ENCODE measurements at places on chromosomes 2 and 18. TPM values are rescaled to one million over a fixed set of nuclear protein-coding genes. Genes with fewer than 3 reads are reported as not detected.

GRCh38 chr18:13267431-13267873 is 48.9 kb downstream of the LDLRAD4 start:
- DNase-seq, result no peak

GRCh38 chr2:200354833-200355751 is 48.6 kb downstream of the SPATS2L start:
- no peak for DNase-seq

DNA sequence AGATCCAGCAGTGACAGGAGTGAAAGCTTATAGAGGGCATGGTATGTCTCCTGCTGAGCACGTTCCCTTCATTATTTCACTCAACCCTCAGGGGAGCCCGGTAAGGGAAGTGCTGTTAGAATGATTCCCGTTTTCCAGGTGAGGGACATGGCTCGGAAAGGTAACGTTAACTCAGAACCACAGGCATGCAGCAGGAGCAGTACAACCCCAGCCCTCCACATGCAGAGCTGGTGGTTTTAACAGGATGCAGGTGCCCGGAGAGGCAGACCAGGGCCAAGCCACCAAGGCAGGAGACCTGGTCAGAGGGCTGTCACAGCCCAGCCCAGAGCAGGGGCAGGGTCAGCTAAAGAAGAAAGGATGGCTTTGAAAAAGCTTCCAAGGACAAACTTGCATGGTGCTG is 268.5 kb downstream of the SH3BP4 start:
- DNase-seq, result no peak

GRCh38 chr18:28108814-28109213 is 68.1 kb downstream of the CDH2 start:
- no peak for DNase-seq

DNA sequence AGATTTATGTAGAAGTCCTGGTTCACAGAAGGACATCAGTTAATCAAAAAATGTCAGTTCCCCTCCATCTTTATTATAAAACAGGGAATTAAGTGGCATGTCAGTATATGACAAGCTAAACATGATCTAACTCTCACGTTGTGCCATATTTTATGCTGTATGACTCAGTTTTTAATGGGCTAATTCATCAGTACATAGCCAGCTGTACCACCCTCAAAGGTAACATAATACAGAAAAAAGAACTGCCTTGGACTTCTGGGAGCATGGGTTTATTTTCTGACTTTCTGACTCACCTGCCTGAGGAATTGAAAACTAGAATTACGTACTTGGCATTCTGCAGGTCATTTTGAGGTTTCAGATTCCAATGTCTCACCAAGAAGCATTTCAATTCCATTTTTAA is 135.7 kb downstream of the CMPK2 start:
- no peak for DNase-seq

The SERPINB10 gene
- not detected for total RNA-seq

DNA sequence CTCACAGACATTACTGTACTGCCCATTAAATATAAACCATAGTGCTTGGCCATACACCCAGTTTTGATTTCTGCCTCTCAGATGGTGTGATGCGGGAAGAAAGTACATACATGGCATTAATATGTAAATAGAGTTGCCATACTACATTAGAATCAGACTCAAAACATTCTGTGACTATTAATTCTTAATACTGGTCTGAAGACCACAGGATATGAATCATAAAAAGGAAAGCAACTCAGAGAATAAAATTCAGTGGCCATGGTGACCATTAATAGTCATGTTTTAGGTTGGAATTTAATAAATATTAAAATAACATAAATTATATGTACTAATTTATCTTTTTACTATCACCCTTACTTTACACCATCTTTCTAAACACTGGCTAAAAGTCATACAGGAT is 33.0 kb upstream of the WDR75 start:
- DNase-seq, result no peak

- no peak for DNase-seq
These were observed 64.5 kb downstream of the ROCK1 start for GRCh38 chr18:21047126-21047525.

The MAPRE2 gene
- total RNA-seq, result 29.9 TPM

The EMILIN1 gene
- total RNA-seq, result 276 TPM

DNA sequence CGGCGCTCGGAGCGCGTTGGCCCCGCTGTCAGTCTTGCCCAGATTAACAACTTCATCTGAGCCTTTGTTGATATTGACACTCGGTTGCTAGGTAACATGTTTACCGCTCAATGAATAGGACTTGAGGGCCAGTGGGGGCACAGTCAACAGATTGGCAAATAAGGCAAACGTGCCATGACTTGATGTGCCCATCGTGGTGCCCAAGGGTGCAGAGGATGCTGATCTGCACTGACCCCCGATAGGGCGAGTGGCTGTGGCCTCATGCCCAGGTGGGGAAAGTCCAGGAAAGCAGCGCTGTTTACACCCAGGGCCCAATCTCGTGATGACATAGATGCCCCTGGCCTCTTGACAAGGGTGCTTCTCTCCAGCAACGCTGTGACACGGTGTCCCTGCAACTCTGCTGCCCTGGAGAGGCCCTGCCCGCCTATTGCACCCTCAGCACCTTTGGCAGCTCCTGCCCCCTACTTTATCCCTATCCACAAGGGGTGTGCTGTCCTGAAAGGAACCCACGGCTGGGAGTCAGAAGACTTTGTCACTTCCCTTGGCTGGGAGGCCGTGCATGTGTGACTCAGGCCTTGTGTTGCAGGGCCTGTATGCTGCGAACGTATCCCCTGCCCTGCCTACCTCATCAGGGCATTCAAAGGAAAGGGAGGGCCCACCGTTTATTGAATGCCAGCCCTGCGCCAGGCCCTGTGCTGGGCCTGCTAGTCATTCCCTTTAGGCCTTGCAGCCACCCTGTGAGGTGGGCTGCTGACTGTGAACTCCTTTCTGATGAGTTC is 158.0 kb downstream of the INHBB start:
- DNase-seq, result no peak

DNA sequence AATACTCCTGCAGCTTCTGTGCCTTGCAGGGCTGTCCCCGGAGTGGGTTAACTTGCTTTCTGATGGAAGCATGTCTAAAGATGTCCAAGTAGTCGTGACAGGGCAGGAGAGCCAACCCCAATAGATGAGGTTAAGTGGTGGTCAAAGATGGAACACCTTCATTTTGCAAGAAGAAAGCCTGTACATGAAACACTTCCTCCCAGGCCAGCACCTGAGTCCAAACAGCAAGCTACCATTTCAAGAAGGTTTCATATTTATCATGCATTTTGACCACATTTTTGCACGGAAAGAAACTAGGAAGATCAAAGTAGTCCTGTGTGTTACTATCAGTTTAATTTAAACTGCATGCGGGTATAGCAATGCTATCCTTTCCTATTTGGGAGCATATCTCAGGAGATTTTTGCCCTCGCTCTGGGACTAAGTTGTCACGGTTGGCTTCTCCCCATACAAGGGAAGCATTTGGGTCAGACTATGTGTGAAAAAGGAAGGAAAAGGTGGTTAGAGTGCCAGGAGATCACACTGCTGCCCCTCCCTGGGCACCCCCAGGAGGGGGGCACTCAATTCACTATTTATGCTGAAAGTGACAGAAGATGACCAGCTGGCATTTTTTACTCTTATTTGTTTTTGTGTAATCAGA is 187.6 kb downstream of the ZNF521 start:
- DNase-seq, result no peak

DNA sequence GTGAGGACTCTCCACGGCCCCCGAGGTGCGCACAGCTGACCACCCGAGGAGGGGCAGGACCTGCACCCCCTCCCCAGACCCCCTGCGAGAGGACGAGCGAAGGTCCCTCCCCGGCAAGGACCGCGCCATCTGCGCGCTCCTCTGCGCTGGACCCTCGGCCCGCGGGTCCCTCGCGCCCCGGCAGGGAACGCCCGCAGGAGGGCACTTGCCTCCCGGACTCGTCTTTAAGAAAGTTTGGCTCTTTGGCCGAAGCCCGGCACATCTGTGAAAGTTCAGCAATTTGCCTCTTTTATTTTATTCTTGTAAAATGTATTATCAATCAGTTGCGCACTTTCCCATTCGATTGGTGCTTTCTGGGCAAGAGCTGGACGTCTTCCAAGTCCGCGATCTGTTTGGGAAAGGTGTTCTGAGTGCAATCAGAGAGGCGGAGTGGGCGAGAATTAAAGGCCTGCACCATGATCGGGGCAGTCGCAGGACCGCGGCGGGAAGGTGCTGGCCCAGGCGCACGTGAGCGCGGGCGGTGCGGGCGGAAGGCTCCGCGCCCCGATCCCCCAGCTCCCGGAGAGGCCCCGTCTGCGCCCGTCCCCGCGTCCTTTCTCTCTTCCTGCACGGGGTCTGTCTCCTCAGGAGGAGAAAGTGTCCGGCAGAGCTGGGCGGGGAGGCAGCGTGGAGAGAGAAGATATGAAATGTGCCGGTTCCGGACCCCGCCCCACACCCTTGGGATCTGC is 1.6 kb upstream of the ALKAL2 start:
- peak; percentile 58 for DNase-seq

- no peak for DNase-seq
These were observed 876 bp downstream of the CNTNAP5 start for GRCh38 chr2:124025891-124026434.

The CREG2 gene
- 0.08 TPM for total RNA-seq

The ATP6V1B1 gene
- total RNA-seq, result 1.6 TPM

The MAP4K4 gene
- 60.9 TPM for total RNA-seq

GRCh38 chr2:26618611-26619010 is 22.6 kb downstream of the CIB4 start:
- no peak for DNase-seq

GRCh38 chr2:9346885-9347284 is 76.4 kb downstream of the ITGB1BP1 start:
- DNase-seq, result no peak

The ADD2 gene
- 1.2 TPM for total RNA-seq

The ASXL2 gene
- 12.9 TPM for total RNA-seq

The ACYP2 gene
- 13.9 TPM for total RNA-seq

The DYSF gene
- total RNA-seq, result 2.3 TPM

GRCh38 chr2:120715353-120715752 is 20.3 kb upstream of the GLI2 start:
- DNase-seq, result no peak

The COL3A1 gene
- total RNA-seq, result 264 TPM

DNA sequence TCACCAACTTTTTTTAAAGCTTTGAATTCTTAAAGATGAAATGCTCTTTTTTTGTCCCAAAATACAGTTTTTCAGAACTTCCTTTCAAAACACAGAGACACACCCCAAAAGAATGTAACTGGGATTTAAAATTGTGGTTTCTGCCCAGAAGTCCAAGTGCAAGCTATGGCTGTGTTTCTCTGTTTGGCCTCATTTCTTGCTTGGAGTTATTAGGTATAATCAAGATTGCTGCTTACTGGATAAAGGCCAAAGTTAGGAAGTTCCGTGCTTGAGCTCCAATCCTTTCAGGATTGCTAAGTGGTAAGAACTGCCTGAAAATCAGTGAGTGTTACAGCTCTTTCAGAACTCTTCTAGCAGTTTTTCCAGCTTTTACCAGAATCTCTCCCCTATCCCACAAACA is 16.9 kb downstream of the ZBTB7C start:
- DNase-seq, result no peak

The DOK6 gene
- total RNA-seq, result 1.6 TPM

GRCh38 chr2:219460424-219460926 is 25.8 kb downstream of the SPEG start:
- peak; percentile 84 for DNase-seq

The SMIM21 gene
- not detected for total RNA-seq

DNA sequence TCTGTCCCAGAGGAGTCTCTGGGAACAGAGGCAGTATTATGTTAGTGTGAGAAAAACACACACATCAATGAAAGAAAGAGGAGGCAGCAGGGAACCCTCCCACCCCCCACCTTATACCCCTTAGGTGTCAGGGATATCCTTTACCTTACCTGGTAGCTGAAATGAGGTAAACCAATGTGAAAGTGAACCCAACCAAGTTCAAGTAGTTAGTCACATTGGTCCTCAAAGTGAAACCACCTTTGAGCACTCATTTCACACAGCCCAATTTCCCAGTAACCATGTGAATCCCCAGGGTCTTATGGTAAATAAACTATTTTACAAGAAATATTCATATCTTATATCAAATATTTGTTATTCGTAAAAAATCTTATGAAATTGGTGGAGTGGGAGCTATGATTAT is 377.8 kb downstream of the LRATD1 start:
- DNase-seq, result no peak

The MRPS5 gene
- 38.6 TPM for total RNA-seq

- DNase-seq, result no peak
These were observed 133.1 kb downstream of the EIPR1 start for GRCh38 chr2:3244486-3244885.

DNA sequence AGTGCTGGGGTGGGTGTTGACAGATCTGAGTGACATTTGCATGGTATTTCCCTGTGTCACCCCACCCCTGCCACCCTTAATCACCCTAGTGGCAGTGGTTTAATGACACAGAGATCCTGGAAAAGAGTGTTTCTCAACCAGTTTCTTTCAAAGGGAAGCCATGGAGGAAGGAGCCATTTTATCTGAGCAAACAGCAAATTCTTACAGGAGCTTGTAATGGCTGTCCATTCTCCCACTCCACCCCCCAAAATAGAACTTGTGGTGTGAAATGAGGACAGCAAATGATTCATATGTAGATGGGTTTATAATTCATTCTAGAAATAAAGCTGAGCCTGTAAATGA is 51.5 kb downstream of the CDC42EP3 start:
- DNase-seq, result no peak

The XRCC5 gene
- total RNA-seq, result 208 TPM

DNA sequence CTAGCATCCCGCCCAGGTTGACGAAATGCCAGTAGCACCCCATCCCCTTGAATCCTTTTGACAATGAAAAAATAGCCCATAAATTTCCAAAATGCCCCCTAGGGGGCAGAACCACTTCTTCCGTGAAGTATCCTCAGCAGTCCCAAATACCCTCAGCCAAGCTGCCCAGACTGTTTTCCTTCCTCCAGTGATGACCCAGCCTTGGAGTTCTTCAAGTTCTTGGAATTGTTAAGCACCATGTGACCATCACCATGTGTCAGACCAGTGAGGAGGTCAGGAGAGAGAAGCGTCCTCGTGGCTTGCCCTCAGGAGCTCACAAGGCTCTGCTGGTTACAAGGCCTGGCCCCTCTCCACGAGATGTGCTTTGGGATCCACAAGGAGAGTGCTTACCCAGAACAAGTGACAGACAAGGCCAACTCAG is 1.4 kb upstream of the SLC23A3 start:
- DNase-seq, result peak; percentile 73

The ACKR3 gene
- total RNA-seq, result 22.7 TPM

DNA sequence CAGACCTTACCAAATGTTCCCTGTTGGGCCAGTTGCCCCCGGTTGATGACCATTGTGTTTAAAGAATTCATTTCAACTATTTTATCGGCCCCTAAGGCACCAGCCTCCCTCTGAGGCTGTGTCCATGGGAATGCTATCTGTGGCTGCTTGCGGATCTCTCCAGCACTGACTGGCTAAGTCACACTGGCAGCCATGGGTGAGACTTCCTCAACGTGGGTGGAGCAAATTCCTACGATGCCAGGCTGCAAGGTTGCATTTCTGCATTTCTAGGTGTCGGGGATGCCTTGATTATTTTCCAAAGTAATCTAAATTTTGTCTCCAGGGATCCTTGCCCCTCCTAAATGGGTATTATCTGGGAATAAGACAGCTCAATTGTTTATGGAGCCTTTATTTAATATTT is 6.2 kb downstream of the CXCR4 start:
- DNase-seq, result no peak

All from ovary (tissue), 10 donors.